ENCODE measurements at places on chromosomes 2 and 18.

DNA sequence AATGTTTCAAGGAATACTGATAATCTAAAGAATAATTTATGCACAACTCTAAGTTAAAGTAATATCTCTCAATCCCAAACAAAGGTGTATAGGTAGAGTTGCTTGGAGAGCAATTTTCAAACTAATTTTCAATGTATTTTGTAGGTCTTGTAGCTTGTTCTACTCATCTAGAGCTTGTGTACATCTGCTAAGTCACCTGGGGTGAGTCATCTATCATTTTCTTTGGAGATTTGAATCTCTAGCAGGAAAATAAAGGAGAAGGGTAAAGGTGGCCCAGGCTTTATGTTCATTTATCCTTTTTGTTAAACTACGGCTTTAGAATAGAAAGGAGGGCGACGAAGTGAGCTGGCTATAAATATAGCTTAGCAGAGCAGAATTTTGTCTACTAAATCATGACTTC lies 76.8 kb upstream of the THUMPD2 start:
- no peak for DNase-seq

- DNase-seq, result no peak
These were observed 14.7 kb downstream of the CDC42EP3 start for GRCh38 chr2:37656512-37657423.

DNA sequence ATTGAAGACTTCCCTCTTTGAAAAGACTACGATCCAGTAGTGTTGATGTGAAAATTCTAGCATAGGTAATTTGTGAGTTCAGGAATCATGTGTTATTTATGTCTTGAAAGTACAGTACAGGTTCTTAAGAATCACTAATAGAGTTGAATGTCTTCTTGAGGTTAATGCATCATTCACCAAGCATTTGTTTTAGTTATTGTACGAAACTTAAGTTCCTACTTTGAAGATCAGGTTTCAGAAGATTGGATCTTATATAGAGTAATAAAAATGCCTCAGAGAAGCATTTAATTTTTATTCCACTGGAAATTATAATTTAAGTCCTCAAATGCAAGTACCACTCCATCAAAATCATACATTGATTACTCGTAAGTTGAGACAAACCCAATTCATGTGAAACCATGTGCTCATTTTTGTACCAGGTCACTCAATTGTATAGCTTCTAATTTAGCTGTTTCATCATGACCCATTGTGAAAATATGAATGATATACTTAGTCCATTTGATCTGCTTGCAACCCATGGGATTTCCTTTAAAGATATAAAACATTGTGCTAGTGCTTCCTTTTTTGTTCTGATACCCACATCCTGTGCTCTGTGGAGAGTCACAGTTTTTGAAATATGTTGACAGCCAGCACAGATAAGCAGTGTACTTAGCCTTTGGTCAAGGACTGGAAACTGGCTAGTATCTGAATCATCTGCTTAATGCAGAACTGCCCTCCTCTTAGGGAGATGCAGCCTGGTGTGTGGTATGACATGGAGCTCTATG lies 22.5 kb upstream of the RAB27B start:
- no peak for DNase-seq

GRCh38 chr2:190486037-190486623 lies 48.4 kb downstream of the NEMP2 start:
- DNase-seq, result no peak

All from RPMI8226 (cell line).